ENCODE measurements at places on chromosomes 12 and 14. TPM values are rescaled to one million over a fixed set of nuclear protein-coding genes. Genes with fewer than 3 reads are reported as not detected.

RDH5 gene
- total RNA-seq: 8.4 TPM

EID3 gene
- total RNA-seq: 3.4 TPM

GPATCH2L gene
- 42.6 TPM for total RNA-seq

HNF1A gene
- not detected for total RNA-seq

SRGAP1 gene
- total RNA-seq: 0.96 TPM

SLC7A8 gene
- total RNA-seq: 0.28 TPM

CD69 gene
- 12.4 TPM for total RNA-seq

FLRT2 gene
- 0.03 TPM for total RNA-seq

LBHD2 gene
- not detected for total RNA-seq

RAD9B gene
- total RNA-seq: 2.0 TPM

WNT1 gene
- total RNA-seq: not detected

OR6C68 gene
- total RNA-seq: not detected

GSC gene
- total RNA-seq: not detected

GPR132 gene
- total RNA-seq: 39.6 TPM

RASSF8 gene
- total RNA-seq: not detected

TAPBPL gene
- total RNA-seq: 29.0 TPM

ASCL1 gene
- 21.4 TPM for total RNA-seq

RNASE7 gene
- total RNA-seq: not detected

HOXC9 gene
- not detected for total RNA-seq

BCAT1 gene
- total RNA-seq: 187 TPM

MYF6 gene
- not detected for total RNA-seq

RAPGEF3 gene
- total RNA-seq: 0.64 TPM

DPF3 gene
- total RNA-seq: 3.2 TPM

XRCC3 gene
- 44.8 TPM for total RNA-seq

TAC3 gene
- not detected for total RNA-seq

IL22 gene
- not detected for total RNA-seq

OR4N5 gene
- not detected for total RNA-seq

GARIN6 gene
- not detected for total RNA-seq

CCDC196 gene
- total RNA-seq: not detected

ADCY6 gene
- 0.61 TPM for total RNA-seq

KITLG gene
- 0.32 TPM for total RNA-seq

TOMM20L gene
- total RNA-seq: not detected

FITM1 gene
- total RNA-seq: 0.64 TPM

SYT1 gene
- total RNA-seq: 0.28 TPM

BATF gene
- 107 TPM for total RNA-seq

BRAP gene
- 18.1 TPM for total RNA-seq

BICDL1 gene
- 8.8 TPM for total RNA-seq

JPH4 gene
- 10.3 TPM for total RNA-seq

RDH12 gene
- total RNA-seq: not detected

NACA gene
- 1,218 TPM for total RNA-seq

CABP1 gene
- total RNA-seq: 2.4 TPM

Measured in GM12878 (cell line).